Spinal cord (tissue), 10 donors: ENCODE measurements at places on chromosomes 2 and 18.

- DNase-seq: no peak
Observed at GRCh38 chr2:59874361-59874760, 679.1 kb downstream of the BCL11A start.

GRCh38 chr2:174939046-174939445 is 66.1 kb downstream of the CHN1 start:
- no peak for DNase-seq

- DNase-seq: no peak
Observed at GRCh38 chr2:101759162-101759561, 61.7 kb downstream of the MAP4K4 start.

- DNase-seq: no peak
Observed at GRCh38 chr2:216837740-216838139, 22.1 kb downstream of the TNP1 start.

- no peak for DNase-seq
Observed at GRCh38 chr18:189254-189653, 30.9 kb downstream of the USP14 start.

- no peak for DNase-seq
Observed at GRCh38 chr18:71209944-71210343, 921.1 kb downstream of the SOCS6 start.

- no peak for DNase-seq
Observed at GRCh38 chr2:210442457-210442856, 34.1 kb downstream of the LANCL1 start.

DNA sequence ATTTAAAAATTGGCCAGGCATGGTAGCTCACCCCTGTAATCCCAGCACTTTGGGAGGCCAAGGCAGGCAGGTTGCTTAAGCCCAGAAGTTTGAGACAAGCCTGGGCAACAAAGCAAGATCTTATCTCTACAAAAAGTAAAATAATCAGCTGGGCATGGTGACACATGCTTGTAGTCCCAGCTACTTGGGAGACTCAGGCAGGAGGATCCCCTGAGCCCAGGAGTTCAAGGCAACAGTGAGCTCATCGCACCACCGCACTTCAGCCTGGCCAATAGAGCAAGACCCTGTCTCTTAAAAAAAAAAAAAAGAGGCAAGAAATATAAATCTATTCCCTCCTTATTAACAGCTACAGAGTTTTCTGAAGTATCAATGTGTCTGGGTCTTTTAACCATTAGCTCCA is 51.9 kb downstream of the ESCO1 start:
- no peak for DNase-seq

- DNase-seq: no peak
Observed at GRCh38 chr2:206112846-206113547, 27.0 kb upstream of the INO80D start.

- no peak for DNase-seq
Observed at GRCh38 chr2:229073935-229074334, 197.2 kb downstream of the PID1 start.

GRCh38 chr2:60500861-60501260 is 52.6 kb downstream of the BCL11A start:
- no peak for DNase-seq

DNA sequence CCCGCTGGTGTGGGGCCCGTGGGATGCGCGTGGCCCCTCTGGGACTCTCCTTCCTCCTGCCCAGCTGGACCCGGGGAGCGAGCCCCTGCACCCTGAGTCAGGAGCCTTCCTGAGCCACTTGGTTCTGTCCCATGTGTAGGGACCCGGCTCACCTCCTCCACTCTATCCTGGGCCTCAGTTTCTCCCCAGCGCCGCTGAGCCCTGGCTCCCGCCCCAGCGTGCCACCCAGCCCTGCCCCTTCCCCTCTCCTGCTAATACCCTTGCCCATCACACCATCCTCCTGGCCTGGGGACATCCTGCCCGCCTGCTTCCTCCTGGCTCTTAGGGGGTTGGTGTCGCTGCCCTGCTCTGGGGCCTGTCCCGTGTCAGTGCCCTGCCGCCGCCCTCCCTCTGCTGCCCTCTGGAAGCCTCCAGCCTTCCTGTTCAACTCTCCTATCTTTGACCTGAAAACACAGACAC is 24.8 kb downstream of the GPC1 start:
- no peak for DNase-seq

DNA sequence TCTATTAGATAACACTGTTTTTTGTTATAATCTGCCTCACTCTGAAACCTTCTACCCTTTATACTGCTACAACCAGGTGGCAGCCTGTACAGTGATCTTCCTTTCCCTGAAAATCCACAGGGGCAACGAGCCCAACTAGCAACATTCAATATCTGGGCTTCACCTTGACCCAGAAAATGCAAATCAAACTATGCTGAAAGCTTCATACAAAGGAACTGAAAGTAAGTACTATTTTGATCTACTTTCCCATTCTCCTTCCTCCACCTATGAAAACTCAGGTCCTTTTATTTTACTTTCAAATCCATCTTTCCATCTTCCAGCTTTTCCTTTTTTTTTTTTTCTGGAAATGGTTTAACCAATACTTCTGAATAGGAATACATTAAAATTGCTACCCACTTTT is 175.8 kb upstream of the CCDC150 start:
- no peak for DNase-seq

- DNase-seq: no peak
Observed at GRCh38 chr2:10019602-10020400, 23.5 kb upstream of the KLF11 start.

DNA sequence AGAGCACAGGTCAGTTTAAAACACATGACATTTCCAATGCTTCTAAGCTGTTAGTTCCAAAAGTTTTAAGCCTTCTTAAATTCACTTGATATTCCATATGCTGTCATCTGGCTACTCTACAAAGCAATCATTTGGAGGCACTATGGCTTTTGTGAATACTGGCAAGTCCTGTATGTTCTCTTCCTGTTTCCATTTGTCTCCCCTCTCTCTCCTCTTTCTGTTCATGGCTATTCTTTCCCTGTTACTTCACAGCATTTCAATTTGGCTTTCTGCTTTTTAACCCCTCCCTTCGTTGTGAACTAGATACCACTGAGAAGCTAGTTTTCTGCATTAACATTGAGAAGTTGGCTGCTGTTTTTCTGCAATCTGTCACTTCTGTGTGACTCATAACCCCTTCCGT is 1337.2 kb upstream of the CELF4 start:
- no peak for DNase-seq

DNA sequence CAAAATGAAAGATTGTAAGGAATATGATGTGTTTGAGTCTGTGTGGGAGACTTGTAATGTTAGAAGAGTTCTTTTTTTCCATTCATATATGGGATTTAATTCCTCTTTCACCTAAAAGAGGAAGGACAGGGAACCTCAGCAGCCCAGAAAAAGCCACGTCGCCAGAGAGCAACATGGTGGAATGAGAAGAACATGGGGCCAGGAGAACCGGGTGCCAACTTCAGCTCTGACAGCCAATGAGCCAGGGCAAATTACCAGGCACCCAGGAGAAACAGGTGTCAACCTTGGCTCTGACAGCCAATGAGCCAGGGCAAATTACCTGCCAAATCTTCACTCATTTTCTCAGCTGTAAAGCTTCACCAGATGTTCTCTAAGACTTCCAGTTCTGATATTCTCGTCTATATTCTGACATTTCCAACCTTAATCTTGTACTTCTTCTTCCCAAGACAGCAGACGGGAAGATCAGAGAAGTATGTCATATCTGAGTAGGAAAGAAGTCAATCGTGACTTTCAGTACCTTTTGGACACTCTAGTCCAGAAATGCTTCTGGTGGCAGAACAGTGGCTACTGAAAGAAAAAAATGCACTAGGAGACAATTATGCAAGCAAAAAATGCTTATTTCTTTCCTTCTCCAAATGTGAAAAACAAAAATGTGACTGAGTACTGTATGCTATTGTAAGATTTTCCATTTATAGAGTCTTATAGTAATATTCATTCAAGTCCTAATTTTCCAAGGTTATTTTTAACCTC is 79.2 kb upstream of the COL5A2 start:
- no peak for DNase-seq

DNA sequence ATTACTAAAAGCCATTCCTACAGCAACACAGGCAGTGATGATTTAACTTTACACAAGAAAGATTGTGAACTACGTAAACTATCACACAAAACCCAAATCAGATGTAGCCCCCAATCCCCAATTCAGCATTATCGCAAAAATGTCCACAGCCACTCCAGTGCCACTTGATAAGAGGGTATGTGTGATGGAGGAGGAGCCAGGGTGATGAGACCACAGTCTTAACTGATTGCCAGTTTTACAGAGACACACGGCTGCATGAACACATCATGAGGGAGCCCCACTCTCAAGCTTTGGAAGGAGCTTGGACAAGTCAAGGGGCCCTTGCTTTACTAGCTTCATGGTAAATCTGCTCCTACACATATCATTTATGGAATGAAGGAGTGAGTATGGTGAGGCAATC is 116.0 kb downstream of the FAM161A start:
- no peak for DNase-seq

DNA sequence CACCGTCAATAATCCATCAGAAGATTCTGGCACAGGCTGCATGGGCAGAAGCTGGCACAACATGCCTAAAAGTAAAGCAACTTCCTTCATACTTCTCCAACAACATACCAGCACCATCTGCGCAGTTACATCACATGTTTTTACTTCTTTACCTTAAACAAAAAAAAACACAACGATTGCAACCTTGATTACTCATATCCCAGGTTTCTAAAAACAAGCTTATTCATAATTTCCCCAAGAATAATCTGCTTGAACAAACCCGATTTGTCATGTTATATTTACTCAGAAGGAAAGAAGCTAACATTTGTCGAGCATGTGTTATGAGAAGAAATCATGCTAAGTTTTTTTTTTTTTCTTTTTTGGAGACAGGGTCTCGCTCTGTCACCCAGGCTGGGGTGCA is 54.7 kb downstream of the THADA start:
- DNase-seq: no peak

DNA sequence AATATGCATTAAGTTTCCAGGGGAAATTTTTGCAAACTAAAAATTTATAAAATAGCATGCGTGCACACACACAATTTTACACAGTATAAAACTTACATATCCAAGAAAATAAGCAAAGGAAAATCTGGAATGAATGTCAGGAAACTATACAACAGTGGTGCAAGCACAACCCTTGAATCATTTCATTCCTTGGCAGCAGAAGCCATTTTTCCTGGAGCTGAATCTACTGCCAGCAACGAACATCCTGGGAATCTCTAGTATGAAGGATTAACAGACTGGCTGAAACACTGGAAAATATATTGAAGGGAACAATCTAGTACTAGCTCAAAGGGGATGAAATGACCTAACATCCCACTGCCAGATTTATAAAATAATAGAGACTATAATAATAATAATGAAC is 235.3 kb downstream of the DYM start:
- no peak for DNase-seq

GRCh38 chr18:2890606-2891005 is 43.8 kb downstream of the EMILIN2 start:
- no peak for DNase-seq

DNA sequence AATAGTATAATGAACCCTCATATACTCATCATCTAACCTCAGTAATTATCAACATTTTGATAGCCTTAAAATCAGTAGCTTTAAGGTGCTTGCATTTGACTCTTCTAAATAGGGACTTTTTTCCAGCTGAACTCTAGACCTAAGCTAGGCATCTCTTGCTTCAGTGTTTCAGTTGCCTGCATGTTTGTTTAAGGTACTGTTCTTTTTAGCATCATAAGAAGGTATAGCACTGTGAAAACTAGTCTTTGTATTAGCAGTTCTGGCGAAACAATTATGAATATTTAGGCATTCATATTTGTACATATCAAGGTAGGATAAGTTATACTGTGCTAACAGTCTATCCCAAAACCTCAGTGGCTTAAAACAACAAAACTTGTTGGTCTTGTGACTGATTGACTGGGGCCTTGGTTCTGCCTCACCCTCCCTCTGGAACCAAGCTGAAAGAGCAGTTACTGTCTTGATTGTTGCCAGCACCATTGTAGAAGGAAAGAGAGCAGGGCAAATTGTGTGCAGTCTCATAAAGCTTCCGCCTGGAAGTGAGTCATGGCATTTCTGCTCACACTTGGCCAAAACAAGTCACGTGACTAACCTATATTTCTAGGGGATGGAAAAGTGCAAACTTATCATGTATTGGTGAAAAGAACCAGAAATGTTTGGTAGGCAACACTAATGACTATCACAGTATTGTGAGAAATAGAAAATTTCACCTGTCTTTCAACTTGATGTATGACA is 24.3 kb downstream of the GALNT1 start:
- DNase-seq: no peak

- no peak for DNase-seq
Observed at GRCh38 chr18:8770657-8771056, 65.3 kb downstream of the MTCL1 start.

DNA sequence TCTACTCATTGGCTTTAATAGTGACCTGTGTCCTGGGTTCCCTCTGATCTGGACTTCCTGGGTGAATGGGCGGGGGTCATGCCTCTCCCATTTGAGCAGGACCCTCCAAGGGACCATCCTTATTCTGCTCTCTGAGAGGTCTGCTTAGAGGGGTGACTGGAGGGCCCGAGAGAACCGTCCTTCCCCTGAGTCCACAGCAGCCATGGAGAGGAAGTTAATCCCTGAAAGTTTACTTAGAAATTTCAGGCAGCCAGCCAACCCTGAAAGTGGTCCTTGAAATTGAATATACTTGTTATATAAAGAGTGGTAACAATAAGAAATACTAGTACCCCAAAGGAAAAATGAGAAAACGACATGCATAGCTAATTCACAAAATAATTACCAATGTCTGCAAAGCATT is 226.1 kb downstream of the DYSF start:
- DNase-seq: no peak

GRCh38 chr2:10331702-10332401 is 29.1 kb downstream of the HPCAL1 start:
- DNase-seq: no peak

GRCh38 chr2:16140771-16141640 is 200.7 kb downstream of the MYCN start:
- no peak for DNase-seq

DNA sequence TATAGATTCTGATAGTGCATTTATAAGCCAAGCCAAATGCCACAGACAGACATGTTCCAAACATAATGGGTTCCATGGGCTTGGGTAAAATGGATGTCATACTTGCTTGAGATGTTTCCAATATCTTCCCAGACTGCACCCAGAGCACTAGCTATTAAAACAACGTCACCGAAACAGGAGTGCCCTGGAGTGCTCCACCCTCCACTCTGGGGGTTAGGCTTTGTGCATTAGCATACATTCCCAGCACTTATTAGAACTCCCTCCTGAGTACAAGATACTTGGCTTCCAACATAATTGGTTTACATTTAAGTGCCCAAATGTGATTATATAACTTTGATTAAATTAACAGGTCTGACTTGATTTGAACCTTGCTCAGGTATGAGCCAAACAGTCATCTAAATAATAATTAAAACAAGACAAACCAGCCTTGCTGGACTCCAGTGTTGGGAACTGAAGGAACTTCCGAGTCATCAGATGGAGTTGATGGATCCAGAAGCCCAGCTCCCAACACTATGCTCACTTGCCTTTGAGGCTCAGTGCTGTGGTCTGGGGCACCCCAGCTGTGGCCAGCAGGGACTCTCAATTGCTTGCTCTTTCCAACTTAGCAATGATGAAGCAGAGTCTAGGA is 60.5 kb upstream of the LGALSL start:
- no peak for DNase-seq

GRCh38 chr2:170928036-170928823 is 823 bp upstream of the GORASP2 start:
- no peak for DNase-seq
